NCI-H1694 treated with DMSO at 0.1 percent for 48 hours (cell line): ENCODE measurements at places on chromosomes 5 and 9.

- no peak for DNase-seq
These were observed 25.6 kb downstream of the SH3RF2 start for GRCh38 chr5:145962001-145962400.

DNA sequence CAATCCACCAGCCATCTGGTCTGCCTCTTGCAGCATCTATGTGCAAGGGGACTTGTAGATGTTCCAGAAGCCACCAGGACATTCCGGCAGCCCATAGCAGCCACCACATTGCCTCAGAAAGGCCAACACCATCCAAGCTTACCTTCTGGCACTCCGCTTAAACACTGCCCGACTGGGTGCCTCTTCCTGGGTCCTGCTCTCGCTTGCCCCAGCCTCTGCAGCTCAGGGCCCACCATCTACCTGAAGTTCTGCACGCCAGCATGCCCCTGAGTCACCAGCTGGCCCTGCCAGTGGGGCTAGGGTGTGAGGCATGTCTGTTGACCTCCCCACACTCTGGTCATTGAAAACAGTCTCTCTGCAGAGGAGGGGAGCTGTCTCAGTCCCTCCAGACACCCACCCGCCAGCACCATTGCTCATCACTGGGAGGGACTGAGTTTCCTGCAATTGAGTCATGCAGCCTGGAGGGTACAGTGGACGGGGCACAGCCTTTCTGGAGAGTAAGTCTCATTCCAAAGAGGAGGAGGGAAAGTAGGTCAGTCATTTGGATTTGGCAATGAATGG lies 16.9 kb upstream of the COL5A1 start:
- no peak for DNase-seq

- no peak for DNase-seq
These were observed 144.9 kb downstream of the SGCD start for GRCh38 chr5:156471893-156472292.

DNA sequence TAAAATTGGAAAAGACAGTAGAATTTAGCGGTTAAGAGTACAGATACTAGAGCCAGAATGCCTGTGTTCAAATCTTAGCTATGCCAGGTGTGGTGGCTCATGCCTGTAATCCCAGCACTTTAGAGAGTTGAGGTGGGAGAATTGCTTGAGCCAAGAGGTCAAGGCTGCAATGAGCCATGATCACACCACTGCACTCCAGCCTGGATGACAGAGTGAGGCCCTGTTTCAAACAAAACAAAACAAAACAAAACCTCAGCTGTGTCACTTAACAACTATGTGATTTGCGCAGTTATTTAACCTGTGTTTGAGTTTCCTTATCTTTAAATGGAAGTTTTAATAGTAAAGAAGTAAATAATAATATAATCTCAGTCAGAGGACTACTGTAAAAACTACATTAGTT lies 68.3 kb downstream of the TBCA start:
- DNase-seq, result no peak

GRCh38 chr9:26437056-26437711 lies 455.4 kb downstream of the CAAP1 start:
- DNase-seq, result no peak

- no peak for DNase-seq
These were observed 1605.2 kb upstream of the CDH6 start for GRCh38 chr5:29588236-29588635.

DNA sequence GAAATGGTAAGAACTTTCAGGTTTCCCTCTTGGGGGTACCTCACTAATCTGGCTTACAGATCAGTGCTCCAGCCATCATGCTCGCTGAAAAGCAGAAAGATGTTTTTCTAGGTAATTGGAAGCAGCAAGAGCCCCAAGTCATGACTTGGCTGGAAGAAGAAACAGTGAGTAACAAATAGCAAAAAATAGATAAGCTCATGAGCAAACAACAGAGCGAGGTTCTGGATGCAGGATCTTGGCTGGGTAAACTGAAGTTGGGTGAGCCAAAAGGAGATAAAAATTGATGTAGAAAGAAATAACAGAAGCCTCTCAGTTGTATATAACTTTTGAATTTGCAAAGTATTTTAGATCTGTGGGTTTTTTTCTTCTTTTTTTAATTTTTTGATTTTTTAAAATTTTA lies 110.1 kb downstream of the INSYN2B start:
- no peak for DNase-seq

DNA sequence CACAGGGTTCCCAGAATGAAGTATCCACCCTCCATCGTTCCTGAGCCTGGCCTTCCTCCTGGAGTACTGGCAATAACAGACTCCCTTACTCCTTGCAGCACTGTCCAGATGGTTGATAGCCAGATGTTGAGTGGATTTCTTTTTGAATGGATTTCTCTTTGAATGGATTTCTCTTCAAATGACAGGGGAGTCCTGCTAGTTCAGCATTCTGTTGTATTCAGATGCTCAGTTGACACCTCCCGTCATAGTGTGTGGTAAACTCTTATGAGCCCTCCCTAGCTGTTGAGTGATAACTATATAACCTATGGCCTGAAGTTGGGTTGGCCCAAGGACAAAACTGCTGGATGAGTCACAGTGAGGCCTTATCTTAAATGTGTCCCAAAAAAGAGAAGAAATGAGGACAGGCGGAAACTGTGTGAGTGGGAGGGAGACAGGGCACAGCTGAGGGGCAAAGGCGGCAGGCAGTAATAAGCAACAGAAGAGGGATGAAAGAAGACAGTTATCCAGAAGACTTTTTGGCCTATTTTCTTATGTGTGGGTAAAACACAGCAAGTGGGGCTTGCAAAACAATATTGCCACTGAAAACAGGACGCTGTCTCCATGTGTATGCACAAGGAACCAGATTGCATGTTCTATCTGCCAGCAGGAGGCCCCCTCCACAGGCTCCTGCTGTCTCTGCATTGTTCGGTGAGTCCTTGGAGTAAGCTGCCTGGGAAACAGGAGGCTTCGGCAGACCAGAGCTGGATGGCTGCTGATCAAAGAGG lies 209.5 kb upstream of the S1PR3 start:
- DNase-seq, result no peak

- DNase-seq, result no peak
These were observed at the start of gene PCDHB12 for GRCh38 chr5:141208478-141208877. PCDHB12 (plus strand) TSS chr5:141208719; CDS start chr5:141208908, 189 bp downstream.

- no peak for DNase-seq
These were observed 15.9 kb downstream of the P4HA2 start for GRCh38 chr5:132211787-132212186.

- no peak for DNase-seq
These were observed 2292.6 kb upstream of the C9orf72 start for GRCh38 chr9:29865764-29866313.

GRCh38 chr5:33890131-33891032 lies 1.4 kb downstream of the ADAMTS12 start:
- DNase-seq, result no peak

DNA sequence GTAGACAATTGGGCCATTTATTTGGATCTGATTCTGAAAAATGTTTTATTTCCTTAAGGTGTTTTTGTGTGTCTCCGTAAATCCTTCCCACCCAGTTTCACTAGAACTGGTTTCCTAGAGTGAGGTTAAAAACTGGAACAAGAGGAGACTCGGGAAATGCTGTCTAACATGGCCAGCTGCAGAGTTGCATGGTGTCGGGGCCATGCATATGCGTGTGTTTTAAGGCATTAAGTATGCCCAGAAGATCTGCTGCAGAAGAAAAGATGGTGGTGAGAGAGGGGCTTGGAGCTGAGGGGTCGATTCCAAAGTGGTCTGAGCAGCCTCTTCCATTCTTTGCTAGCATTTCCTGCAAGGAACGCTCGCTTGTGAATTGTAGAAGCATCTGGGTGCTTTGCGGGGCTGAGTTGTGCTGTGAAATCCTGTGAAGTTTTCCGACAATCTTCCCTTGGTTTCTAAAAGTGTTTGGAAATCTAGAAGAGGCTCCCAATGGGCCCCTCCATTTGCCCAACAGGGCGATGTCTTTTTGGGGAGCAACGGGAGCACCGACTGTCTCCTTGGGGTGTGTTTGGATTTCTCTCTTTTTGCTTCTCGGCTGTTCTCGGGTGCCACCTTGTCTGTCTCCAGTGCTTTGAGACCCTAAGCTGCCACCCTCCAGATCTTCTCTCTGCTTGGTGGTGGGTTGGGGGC lies 113.8 kb downstream of the COL5A1 start:
- DNase-seq, result no peak

GRCh38 chr5:56557198-56557597 lies 258.2 kb upstream of the MAP3K1 start:
- no peak for DNase-seq

GRCh38 chr5:132661231-132662003 lies 3.4 kb downstream of the IL13 start:
- DNase-seq, result no peak

- DNase-seq, result no peak
These were observed 335.2 kb downstream of the CWC27 start for GRCh38 chr5:65103756-65104440.

- peak; percentile 65 for DNase-seq
These were observed 55.1 kb downstream of the C9orf152 start for GRCh38 chr9:110152704-110153374.

DNA sequence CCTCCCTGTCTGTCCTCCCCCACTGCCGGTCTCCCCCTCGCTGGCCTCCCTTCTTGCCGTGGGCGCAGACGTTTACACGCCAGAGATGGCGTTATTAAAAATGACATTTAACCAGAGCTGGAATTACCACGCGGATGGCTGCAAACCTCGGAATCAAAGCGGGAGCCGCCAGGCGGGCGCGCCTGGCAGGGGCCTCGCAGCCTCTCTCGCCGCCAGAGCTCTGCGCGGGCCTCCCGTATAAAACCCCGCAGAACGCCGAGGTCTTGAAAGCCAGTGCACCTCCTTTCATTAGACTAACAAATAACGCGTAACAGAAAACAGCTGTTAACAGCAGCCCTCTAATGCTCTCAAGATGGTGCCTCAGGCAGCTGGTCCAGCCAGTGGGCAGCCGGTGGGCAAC lies 10.2 kb downstream of the PRRX2 start:
- no peak for DNase-seq
